ENCODE measurements at places on chromosomes 6 and 20.

DNA sequence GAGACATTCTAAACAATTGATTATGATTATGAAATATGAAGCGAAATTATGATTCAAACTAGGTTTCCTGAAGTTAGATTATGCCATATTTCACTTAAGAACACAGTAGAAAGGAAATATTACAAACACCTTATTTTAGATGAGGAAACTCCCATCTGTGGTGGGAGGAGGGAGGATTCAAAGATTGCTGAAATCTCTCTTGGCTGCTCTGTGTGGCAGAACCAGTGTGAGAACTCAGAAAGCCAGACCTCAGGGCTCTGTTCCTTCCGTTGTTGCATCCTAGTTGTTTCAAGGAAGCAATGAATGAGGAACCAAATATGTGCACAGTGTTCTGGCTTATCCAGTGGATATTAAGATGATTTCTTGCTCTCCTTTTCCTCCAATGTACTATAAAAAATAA, 2.1 kb downstream of the TAAR5 start:
- no peak for DNase-seq

- no peak for DNase-seq
Observed at GRCh38 chr6:31402324-31403282, 792 bp upstream of the MICA start.

- no peak for DNase-seq
Observed at GRCh38 chr6:40479706-40480105, 107.5 kb downstream of the LRFN2 start.

DNA sequence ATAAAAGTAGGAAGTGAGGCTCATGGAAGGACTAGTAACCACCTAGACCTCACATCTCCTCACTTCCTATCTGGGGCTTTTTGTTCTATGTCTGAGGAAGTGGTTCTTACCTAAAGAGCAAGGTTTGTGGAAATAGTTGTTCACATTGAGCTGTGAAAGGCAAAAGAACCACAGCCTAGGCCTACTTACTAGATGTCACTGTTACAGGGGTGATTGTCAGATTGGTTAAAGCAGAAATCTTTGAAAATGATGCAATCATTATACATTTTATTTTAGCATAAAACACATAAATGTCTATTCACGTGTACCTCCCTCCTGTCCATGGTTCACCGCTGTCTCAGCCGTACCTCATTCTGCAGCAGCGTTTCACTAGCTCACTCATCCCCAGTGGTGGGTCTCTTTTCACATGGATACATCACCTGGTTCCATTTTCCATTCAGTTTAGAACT, 268.8 kb downstream of the TMEM242 start:
- DNase-seq = no peak

GRCh38 chr6:5516036-5516435, 254.7 kb downstream of the FARS2 start:
- DNase-seq = no peak

GRCh38 chr6:46015119-46015968, at the start of gene CLIC5:
Gene CLIC5, minus strand, starts transcription at chr6:46015860. Its CDS starts 318 bp downstream, at chr6:46015542.
- no peak for DNase-seq

GRCh38 chr20:31474758-31475427, at the start of the genes DEFB124 and REM1:
Gene DEFB124, minus strand, starts transcription at chr20:31475127. Its CDS starts 2,114 bp downstream, at chr20:31473013.
Gene REM1, plus strand, starts transcription at chr20:31475288. Its CDS starts 1,158 bp downstream, at chr20:31476446.
- no peak for DNase-seq

DNA sequence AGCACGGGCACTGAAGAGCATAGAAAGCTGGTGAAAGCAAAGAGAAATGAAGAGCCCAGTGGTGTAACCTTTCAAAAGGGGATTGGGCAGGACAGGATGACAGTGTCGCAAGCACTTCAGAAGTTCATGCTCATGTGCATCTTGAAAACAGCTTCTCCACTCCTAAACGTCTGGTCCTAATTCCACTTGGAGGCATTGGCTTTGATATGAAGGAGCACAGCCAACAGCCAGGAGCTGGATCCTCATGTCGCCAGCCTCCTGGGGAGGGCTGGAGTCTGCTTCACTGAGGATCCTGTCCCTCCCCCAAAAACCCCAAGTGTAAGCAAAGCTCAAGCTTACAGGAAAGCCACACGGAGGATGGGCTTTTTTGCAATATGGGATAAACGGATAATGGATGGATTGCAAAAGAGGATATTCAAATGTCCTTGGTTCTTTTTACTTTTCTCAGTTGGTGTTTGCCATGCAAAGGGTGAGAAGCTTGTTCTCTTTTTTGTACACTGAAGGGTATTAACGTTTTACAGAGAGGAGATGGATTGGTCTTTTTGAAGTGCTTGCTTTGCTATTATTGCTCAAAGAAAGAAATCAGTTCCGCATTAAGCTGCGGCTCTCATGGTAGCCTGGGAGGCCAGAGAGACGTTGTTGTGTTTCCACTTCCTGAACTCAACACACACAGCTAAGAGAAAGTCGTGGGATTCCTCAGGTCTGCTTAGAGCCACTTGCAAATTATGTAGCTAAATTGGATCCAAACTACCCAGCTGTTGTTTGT, 92.2 kb downstream of the SIM1 start:
- DNase-seq = no peak

DNA sequence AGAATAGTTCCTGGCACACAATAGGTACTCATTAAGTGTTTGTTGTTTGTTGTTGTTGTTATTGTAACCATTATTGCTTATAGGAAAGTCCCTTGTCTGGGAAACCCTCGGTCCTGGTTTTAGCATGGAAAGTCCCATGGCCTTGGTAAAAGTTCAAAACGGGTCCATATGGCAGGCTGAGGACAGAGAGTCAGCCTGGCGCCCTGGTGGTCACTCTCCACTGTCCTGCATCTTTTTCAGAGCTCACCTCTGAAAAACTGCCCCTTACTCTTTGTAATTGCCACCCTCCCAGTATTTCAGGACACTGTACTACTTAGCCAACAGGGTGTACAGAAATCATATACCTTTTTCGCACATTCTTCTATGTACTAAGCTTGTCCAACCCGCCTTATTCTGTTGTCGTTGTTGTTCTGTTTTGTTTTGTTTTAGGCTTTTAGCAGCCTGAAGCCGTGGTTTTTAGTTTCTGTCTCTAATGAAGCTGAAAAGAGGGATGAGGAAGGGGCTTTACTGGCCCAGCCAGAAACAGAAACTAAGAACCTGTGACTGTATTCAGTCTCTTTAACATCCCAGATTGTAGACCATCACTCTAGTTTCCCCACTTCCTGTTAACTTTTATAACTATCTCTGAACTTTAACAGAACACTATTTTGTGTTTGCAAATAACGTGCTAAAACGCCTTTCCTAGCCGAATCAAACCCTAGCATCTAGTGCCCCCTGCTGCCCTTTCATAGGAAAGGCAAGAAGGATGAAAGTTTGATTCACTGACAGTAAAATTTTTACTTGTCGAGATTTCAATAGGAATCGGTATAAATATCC, 7.6 kb upstream of the TMEM14A start:
- DNase-seq = peak; percentile 27

GRCh38 chr6:30002871-30003270, 58.2 kb upstream of the POLR1H start:
- no peak for DNase-seq

GRCh38 chr6:11975353-11975977, 36.6 kb upstream of the HIVEP1 start:
- no peak for DNase-seq

GRCh38 chr20:62358171-62359042, 8.7 kb downstream of the LAMA5 start:
- no peak for DNase-seq

DNA sequence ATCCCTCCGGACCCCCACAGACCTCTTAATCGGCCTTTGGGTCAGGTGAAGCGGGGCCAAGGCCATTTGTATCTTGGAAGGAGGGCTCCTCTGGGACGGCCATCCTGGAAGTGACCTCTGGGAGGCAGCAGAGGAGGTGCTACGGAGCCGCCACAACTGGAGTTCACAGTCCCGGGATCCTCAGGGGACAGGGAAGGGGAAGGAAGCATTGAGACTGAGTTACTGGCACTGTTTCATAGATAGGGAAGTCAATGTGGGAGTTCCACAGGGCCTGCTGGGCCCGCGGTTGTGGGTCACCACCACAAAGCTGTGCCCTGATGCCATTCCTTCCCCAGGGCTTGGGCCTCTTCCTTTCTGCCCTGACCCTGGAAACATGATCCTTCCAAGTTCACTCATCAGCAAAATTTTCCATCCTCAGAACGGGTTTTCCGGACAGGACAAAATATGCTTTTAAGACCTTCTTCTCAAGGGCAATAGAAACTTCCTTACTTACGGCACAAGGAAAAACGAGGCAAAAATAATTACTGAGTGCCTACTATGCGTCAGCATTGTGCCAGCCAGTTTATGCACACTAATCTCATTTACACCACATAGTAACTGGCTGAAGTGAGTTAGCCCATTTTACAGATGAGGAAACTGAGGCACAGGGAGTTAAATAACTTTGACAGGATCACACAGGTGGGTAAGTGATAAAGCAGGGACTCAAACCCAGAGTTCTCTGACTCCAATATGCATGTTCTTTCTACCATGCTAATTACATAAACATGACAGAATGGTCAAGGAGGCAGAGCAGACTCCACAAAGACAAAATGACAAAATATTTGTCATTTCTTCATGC, 143.8 kb downstream of the UNC5CL start:
- DNase-seq = no peak

DNA sequence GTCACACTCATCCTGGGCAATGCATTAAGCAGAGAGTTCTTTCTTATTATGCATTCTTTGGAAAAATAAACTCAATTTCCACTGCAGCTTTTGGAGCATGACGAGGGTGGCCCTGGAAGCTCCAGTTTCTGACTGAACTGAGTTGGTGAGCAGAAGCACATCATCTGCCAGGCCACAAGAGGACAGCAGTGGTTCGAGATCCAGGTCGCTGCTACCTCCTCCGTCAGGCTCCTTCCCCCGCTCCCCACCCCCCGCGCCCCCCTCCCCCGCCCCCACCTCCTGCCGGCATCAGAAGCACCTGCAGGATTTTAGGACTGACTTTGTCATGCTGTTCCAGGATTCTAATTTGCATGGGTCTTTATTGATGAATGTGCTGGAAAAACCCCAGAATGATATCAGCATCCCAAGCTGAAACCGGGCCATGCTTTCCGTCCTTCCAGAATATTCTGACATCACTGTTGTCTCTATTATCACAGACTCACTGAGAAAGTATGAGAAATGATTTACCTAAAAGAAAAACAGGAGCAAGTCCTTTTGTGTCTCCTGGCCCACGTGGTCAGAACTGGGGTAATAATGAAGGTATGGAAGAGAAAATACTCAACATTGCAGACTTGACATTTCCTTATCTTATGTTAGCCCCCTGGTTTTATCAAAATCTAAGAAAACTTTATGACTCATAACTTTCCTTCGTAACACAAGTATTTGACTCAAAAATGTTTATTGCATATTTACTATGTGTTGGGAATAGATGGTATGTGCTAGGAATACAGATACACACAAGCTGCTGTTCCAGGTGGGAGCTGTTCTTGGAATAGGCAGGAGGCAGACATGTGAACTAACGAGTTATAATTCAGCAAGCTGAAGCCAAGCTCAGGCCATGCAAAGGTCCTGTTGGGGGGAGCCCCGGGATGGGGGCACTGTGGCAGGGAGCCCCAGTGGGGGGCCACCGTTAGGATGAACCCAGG, 220.2 kb upstream of the EXOC2 start:
- DNase-seq = no peak

DNA sequence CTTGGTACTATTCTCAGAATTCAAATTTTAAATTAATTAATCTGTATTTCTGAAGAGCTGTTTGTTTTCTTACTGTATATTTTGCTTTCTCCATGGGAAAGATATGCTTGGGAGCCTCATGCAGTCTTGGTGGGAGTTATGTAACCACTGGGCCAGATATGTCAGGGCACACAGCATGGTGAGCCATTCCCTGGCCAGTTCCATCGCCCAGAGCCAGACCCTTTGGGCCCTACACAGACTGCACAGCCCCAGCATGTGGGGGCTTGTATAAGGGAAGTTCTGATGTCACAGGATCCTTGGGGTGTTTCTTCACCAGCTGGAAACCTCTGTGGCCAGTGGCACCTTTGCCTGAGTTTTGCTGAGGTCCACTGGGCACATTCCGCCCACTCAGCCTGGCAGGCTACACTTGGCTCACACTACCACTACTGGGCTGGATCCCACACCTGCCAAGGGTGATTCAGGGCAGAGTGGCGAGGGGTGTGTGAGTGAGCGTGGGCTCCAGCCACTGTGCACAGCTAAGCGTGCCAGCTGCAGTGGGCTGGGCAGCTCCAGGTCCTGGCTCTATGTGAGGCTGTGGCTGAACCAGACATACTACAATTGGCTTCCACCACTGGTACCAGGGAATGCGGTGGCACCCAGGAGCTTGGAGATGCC, 293.5 kb downstream of the ARHGAP18 start:
- DNase-seq = no peak

DNA sequence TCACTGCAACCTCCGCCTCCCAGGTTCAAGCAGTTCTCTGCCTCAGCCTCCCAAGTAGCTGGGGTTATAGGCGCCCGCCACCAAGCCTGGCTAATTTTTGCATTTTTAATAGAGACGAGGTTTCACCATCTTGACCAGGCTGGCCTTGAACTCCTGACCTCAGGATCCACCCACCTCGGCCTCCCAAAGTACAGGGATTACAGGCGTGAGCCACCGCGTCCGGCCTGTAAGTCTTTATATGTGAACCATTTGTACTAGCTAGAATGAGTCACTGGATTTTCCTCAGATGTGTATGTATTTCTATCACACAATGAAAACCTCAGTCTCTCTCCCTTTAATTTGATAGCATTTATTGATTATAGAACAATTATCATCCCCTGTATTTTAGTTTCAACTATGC, 34.0 kb downstream of the ITCH start:
- no peak for DNase-seq

DNA sequence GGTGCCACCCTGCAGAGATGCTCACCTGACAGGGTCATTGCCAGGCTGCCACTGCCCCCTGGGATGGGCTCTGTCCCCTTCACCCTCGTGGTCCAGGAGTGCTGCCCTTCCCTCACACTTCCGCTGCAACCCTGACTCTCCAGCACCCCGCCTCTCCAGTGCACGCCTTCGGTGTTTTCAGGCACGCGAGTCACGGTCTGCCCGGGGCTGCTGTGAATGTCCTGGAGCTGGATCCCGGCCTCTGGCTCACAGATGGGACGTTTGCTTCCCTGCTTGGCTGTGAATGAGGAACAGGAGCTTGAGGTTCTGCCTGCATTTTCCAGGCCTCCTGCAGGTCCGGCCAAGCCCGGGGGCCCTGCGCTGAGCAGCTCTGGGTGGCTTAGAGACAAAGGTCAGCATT, 343.4 kb downstream of the SMOC2 start:
- DNase-seq = no peak

DNA sequence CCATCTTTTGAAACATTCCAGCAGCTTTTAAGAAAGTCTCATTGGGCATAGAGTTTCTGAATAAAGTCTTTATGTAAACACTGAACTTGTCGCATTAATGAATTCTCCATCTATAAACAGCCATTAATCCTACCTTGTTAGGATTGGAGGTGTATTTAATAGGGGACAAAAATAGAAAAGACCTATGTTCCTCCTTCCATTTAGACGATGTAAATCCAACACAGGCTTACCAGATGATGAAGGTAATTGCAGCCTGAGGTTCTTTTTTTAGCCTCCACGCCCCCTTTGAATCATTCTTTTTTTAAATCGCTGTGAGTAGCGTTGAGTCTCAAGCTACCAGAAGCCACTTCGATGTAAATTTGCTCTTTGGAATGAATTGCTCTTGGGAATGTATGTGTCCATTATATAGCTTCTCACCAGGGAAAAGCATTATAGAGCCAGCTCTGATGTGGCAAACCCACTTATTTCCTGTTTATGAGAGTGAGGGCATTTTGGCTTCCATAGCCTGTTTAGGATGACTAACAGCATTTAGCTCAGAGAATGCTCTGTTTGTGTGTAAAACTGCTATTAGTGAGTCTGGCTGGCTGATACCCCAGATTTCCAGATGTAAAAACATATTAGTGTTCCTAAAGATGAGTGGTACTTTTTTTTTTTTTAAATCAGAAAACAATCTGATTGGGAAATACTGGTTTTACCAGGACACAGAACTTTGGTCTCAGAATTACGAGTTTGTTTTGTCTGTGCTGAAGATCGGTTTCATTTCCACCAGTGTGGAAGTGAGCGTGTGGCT, 74.9 kb upstream of the CLDN20 start:
- DNase-seq = no peak
